ENCODE measurements at places on chromosomes 1 and 21.

GRCh38 chr1:20154301-20154831 lies 15.2 kb downstream of the PLA2G2F start:
- H3K4me1 ChIP-seq: peaks cover 3% of the 10 kb centered on the region
- no peaks in the 10 kb centered on the region for H3K27me3 ChIP-seq
- H3K4me3 ChIP-seq: no peak overlapping the region
- H3K36me3 ChIP-seq: no peaks in the 10 kb centered on the region
- H3K27ac ChIP-seq: no peak overlapping the region
- DNase-seq: no peak

GRCh38 chr1:25648681-25649440 lies 32.3 kb downstream of the MAN1C1 start:
- peaks cover 19% of the 10 kb centered on the region for H3K4me1 ChIP-seq
- DNase-seq: no peak
- no peak overlapping the region for H3K27ac ChIP-seq
- H3K27me3 ChIP-seq: no peaks in the 10 kb centered on the region
- no peaks in the 10 kb centered on the region for H3K36me3 ChIP-seq

GRCh38 chr21:37463083-37463801 lies 96.7 kb downstream of the DYRK1A start:
- no peak overlapping the region for H3K27ac ChIP-seq
- peaks cover 15% of the 10 kb centered on the region for H3K4me1 ChIP-seq
- no peaks in the 10 kb centered on the region for H3K27me3 ChIP-seq

- no peaks in the 10 kb centered on the region for H3K4me1 ChIP-seq
- DNase-seq: no peak
- H3K27me3 ChIP-seq: no peaks in the 10 kb centered on the region
- no peaks in the 10 kb centered on the region for H3K36me3 ChIP-seq
- no peak overlapping the region for H3K4me3 ChIP-seq
These were observed 106.1 kb downstream of the RWDD3 start for GRCh38 chr1:95340061-95340460.

DNA sequence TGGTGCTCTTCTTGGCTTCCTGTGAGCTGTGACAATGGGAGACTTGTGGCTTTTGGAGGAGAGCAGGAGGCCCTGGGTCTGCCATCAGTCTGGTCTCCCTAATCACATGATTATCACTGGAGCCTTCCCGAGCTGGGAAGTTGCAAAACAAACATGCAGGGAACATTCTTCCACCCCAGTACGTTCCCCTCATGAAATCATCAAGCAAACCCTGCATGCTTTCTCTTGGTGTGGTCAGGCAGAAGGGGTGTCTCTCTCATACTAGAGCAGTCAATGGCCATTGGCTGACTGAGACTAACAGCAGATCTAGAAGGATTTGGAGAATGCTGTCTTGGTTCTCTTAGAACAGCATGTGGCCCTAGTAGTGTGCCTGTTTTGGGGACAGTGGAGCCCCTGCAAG lies 111.2 kb downstream of the LIPI start:
- no peaks in the 10 kb centered on the region for H3K4me1 ChIP-seq
- H3K27me3 ChIP-seq: no peaks in the 10 kb centered on the region
- H3K27ac ChIP-seq: no peak overlapping the region
- no peaks in the 10 kb centered on the region for H3K36me3 ChIP-seq
- no peak for DNase-seq

DNA sequence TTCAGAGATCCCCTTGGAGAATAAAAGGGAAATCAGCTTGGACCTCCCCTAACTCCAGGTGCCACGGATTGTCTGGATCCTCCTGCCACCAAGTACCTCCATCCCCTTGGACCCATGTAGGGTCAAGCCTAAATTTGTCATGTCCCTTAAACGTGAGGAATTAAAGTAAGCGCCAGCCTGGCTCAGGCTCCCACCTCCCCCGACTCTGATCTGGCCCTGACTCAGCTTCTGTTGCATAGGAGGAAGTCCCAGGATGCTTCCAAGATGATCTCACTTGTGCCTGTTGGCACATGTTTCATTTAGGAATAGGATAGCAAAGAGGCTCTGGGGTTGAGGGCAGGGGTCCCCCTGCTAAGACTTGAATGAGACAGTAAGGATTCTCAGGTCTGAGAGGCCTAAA lies 231.9 kb upstream of the JUN start:
- H3K27me3 ChIP-seq: no peaks in the 10 kb centered on the region
- no peak overlapping the region for H3K4me3 ChIP-seq
- H3K4me1 ChIP-seq: peaks cover 7% of the 10 kb centered on the region
- no peak for DNase-seq

DNA sequence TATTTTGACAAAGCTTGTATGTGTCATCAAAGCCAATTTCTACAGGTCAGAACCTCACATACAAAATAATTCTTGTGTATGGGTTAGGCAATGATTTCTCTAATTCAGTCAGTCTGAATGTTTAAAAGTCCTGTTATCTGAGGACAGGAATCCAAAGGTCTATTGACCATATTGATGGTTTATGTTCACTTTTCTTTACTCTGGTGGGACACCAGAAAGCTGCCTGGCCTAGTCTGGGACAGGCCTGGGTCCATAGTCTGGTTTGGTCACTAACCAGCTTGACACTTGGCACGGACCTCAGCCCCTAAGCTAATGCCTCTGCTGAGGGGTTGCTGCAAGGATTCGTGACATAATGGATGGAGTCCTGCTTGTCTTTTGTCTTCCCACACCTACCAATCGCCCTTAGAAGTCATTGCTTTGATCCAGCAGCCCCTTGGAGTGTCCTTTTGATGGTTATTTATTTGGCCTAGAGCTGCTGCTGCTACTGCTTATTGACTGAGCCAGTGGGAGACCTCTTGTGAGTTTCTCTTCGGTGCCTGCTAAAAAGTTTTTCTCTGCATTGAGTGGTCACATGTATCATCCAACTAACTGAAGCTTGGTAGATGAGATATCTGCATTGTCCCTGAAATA lies 15.7 kb downstream of the IFNAR2 start:
- no peaks in the 10 kb centered on the region for H3K36me3 ChIP-seq
- no peaks in the 10 kb centered on the region for H3K27me3 ChIP-seq
- no peak overlapping the region for H3K4me3 ChIP-seq
- DNase-seq: no peak
- H3K27ac ChIP-seq: no peak overlapping the region
- H3K4me1 ChIP-seq: no peaks in the 10 kb centered on the region

- DNase-seq: no peak
- H3K27ac ChIP-seq: no peak overlapping the region
- no peaks in the 10 kb centered on the region for H3K36me3 ChIP-seq
- no peaks in the 10 kb centered on the region for H3K27me3 ChIP-seq
These were observed 177.2 kb upstream of the C8B start for GRCh38 chr1:57142999-57143398.

- H3K27me3 ChIP-seq: no peaks in the 10 kb centered on the region
- no peak overlapping the region for H3K27ac ChIP-seq
These were observed 2.5 kb downstream of the TAS1R1 start for GRCh38 chr1:6557597-6557996.

DNA sequence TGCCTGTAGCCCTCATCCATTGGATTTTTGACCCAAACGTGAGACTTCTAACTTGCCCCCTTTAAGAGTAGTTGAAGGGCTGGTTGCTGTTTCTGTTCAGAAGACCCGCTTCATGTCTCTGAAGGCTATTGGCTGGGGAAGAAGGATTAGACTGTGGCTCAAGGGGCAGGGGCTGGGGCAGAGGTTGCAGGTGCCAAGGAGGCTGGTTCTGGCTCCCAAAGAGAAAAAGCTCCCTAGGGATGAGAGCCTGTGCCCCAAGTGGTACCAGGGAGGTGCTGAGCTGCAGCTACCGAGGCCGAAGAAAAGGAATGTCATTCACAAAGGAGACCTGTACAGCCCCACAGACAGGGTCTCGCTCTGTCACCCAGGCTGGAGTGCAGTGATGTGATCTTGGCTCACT lies 5.8 kb downstream of the WNT3A start:
- H3K27me3 ChIP-seq: no peaks in the 10 kb centered on the region
- H3K4me1 ChIP-seq: no peaks in the 10 kb centered on the region
- H3K36me3 ChIP-seq: no peaks in the 10 kb centered on the region

DNA sequence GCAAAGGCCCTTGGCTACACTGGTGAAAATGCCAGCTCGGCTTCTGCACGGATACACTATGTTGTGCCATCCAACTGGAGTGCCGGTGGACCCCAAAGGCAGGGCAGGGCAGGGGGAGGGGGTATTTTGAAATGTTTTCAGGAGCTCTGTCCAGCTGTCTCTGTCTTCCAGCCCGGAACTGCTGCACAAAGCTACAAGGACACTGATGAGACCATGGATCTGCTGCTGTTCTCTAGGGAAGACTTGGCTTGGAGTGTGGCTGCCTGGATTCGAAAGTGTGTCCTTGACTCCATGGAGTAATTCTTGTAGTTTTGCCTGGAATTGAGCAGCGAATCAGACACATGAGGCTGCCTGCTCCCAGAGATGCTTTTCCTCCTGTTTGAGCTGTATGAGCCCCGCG lies 42.4 kb downstream of the TTC39A start:
- H3K4me3 ChIP-seq: no peak overlapping the region
- H3K4me1 ChIP-seq: peaks cover 17% of the 10 kb centered on the region
- H3K27ac ChIP-seq: peak overlapping the region; percentile 69
- DNase-seq: peak; percentile 51
- H3K36me3 ChIP-seq: no peaks in the 10 kb centered on the region

GRCh38 chr1:32718527-32718926 lies 16.0 kb upstream of the SYNC start:
- no peak for DNase-seq
- no peak overlapping the region for H3K4me3 ChIP-seq
- no peaks in the 10 kb centered on the region for H3K27me3 ChIP-seq
- H3K4me1 ChIP-seq: peaks cover 2% of the 10 kb centered on the region
- H3K36me3 ChIP-seq: no peaks in the 10 kb centered on the region
- no peak overlapping the region for H3K27ac ChIP-seq

- no peaks in the 10 kb centered on the region for H3K36me3 ChIP-seq
- DNase-seq: peak; percentile 82
- no peaks in the 10 kb centered on the region for H3K27me3 ChIP-seq
- peaks cover 6% of the 10 kb centered on the region for H3K4me1 ChIP-seq
- H3K27ac ChIP-seq: no peak overlapping the region
- H3K4me3 ChIP-seq: peak overlapping the region; percentile 9
These were observed 2.0 kb upstream of the PIP5K1A start for GRCh38 chr1:151196292-151196800.

DNA sequence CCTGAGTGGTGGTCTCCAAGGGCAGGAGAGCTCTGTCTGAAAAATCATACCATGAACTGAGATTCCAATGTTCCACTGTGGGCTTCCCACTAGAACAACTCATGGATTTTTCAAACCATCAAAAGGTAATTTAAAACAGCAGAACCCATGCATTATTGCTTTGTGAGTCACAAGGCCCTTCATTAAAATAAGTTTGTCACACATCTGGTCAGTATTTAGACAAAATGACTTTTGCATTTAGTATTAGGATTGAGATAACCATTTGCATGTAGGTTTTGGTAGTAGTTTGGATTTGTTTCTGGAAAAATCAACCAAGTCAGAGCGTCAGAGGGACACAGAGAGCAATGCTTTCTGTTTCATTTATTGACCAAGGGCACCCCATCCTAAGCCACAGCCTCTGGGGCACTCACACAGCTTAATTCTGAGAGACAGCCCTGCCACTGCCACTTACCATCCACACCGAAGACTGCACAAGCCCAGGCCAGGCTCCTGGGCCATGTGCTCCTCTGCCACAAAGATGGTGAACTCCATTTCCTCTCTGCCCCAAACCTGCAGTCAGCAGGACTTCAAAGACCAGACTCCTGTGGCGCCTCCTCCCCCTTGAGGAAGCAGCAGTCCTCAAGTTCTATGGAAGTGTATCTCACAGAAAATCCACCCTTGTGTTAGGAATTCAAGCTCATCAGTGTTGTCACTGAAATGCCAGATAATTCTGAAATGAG lies 132.6 kb upstream of the DUSP10 start:
- no peaks in the 10 kb centered on the region for H3K36me3 ChIP-seq
- H3K27ac ChIP-seq: no peak overlapping the region
- no peak for DNase-seq
- peaks cover 5% of the 10 kb centered on the region for H3K4me1 ChIP-seq
- no peak overlapping the region for H3K4me3 ChIP-seq
- H3K27me3 ChIP-seq: no peaks in the 10 kb centered on the region

DNA sequence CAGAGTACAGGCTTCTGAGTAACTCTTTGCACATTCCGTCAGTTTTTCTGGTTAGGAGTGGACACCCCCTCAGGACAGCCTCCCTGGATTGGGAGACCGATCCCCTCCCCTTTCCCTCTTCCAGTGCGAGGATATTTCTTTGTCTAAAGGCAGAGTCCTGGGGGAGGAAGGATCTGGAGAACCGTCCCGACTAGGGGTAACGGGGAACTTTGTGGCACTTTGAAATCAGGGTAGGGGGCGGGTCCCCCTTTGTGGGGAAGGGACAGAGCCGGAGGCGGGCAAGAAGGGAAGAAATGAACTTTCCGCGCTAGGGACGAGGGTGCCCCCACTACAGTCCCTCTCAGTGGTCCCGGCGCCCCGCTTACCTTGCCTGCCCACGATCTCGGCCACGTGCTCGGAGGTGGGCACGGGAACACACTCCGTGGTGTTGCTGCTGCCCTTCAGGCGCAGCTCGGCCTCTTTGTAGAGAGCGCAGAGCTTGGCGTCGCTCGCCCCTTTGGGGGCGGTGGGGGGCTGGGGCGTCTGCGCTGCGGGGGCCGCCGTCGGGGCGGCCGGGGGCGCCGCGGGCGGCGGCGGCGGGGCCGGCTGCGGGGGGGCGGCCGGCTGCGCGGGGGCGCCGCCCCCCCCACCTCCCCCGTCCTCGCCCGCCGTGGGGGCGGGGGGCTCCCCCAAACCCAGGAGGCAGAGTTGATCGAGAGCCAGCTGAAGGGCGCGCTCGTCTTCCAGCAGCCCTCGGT lies 917 bp downstream of the MEX3A start:
- peak overlapping the region; percentile 81 for H3K4me3 ChIP-seq
- H3K27ac ChIP-seq: peak overlapping the region; percentile 66
- H3K27me3 ChIP-seq: no peaks in the 10 kb centered on the region
- H3K4me1 ChIP-seq: peaks cover 2% of the 10 kb centered on the region

DNA sequence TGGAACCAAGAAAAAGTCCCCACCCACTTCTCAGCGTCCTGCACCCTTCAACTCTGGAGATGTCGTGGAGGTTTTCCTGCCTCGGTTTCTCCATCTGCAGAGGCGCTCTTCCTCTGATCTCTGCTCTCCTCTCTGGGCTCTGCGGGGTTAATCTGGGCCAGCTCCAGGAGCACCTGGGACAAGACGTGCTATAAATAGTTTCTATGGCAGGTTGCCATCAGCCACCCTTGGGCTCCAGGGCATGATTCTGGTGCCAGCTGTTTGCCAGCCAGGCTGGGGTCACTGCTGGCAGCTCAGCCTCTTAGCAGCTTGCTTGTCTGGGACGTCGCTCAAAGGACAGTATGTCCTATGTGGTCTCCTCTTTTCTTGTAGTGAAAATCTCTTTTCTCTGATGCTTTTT lies 137.1 kb downstream of the ACTL8 start:
- no peaks in the 10 kb centered on the region for H3K27me3 ChIP-seq
- H3K4me1 ChIP-seq: no peaks in the 10 kb centered on the region
- H3K36me3 ChIP-seq: no peaks in the 10 kb centered on the region
- no peak overlapping the region for H3K4me3 ChIP-seq
- H3K27ac ChIP-seq: no peak overlapping the region
- DNase-seq: no peak

DNA sequence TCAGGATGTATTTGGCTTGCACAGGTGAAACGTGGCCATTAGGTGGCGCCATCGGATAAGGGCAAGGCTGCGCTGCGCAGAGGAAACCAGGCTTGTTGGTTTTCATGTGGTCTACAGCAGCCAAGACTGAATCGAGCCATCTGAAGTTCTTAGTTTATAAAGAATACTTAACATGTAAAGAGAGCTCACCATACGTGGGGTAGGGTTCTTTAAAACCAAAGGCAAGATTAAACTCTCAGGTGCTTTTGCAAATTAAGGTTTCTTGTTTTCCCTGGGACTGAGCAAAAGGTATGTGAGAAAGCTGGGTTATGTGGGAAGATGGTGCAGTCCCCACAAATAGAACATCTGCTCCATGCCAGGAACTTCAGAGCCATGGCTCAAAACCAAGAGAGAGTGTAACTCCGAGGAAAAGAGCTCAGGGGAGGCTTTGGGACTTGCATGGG lies 9.3 kb downstream of the MASP2 start:
- no peaks in the 10 kb centered on the region for H3K4me1 ChIP-seq
- no peak overlapping the region for H3K4me3 ChIP-seq
- H3K27me3 ChIP-seq: no peaks in the 10 kb centered on the region
- peak; percentile 81 for DNase-seq
- H3K36me3 ChIP-seq: no peaks in the 10 kb centered on the region

All from ovary (tissue), 10 donors.